ENCODE measurements at places on chromosomes 12 and 14.

GRCh38 chr12:83199069-83199468, 512.4 kb downstream of the TMTC2 start:
- H3K4me3 ChIP-seq: no peak overlapping the region
- H3K4me1 ChIP-seq: no peaks in the 10 kb centered on the region
- H3K36me3 ChIP-seq: no peaks in the 10 kb centered on the region
- no peak overlapping the region for H3K27ac ChIP-seq
- no peaks in the 10 kb centered on the region for H3K27me3 ChIP-seq
- DNase-seq: no peak

GRCh38 chr12:105986779-105987684, 151.7 kb downstream of the NUAK1 start:
- H3K27ac ChIP-seq: no peak overlapping the region
- H3K27me3 ChIP-seq: no peaks in the 10 kb centered on the region
- H3K4me1 ChIP-seq: no peaks in the 10 kb centered on the region
- H3K4me3 ChIP-seq: no peak overlapping the region

GRCh38 chr14:63205044-63205575, 867 bp downstream of the RHOJ start:
- peaks cover 3% of the 10 kb centered on the region for H3K27me3 ChIP-seq
- no peak overlapping the region for H3K4me3 ChIP-seq
- no peak for DNase-seq
- no peaks in the 10 kb centered on the region for H3K4me1 ChIP-seq

GRCh38 chr12:109160433-109160832, 44.0 kb downstream of the ACACB start:
- DNase-seq: no peak
- H3K4me1 ChIP-seq: peaks cover 3% of the 10 kb centered on the region
- H3K36me3 ChIP-seq: no peaks in the 10 kb centered on the region

- H3K4me3 ChIP-seq: no peak overlapping the region
- no peak overlapping the region for H3K27ac ChIP-seq
- H3K36me3 ChIP-seq: no peaks in the 10 kb centered on the region
- DNase-seq: no peak
- no peaks in the 10 kb centered on the region for H3K4me1 ChIP-seq
Observed at GRCh38 chr12:105644770-105645169, 314.3 kb downstream of the C12orf75 start.

DNA sequence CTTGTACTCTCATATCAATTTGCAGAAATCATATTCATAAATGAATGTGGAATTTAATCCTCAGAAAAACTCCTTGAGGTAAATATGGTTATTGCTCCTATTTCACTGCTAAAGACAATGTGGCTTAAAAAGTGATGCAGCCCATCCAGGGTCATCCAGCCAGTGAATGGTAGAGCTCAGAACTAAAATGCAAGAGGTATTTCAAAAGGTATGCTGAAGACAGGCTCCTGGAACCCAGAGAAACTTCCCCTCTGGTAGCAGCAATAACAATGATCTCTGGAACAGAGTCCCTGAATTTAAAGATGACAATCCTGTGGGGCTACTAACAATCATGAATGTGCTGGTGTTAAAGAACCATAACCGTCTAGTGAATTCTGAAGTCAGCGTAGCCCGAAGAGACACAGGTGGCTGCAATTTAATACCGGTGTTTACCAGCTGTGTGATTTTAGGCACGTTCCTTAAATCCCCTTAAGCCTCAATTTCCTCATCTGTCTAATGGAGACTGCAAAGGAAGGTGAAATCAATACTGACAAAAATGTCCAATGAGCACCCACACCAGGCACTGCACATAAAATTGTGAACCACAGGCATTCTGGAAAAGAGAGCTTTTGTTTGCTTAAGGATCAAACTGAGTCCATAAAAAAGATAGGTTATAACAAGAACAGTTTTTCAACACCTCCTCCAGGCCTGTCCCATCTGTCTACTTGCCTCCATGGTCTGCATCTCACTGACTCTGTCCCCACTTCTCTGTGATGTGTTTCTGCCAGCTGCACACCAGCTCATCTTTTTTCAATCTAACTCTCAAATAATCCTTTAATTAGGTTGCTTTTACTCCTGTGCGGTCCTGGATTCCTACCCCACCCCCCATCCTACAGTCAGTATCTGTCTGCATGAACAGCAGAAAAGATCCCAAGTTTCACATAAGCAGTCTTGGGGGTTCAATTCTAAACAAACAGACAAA, 10.5 kb downstream of the TM7SF3 start:
- H3K36me3 ChIP-seq: peaks cover 8% of the 10 kb centered on the region
- no peak overlapping the region for H3K4me3 ChIP-seq
- H3K27me3 ChIP-seq: no peaks in the 10 kb centered on the region
- no peak overlapping the region for H3K27ac ChIP-seq
- no peak for DNase-seq

DNA sequence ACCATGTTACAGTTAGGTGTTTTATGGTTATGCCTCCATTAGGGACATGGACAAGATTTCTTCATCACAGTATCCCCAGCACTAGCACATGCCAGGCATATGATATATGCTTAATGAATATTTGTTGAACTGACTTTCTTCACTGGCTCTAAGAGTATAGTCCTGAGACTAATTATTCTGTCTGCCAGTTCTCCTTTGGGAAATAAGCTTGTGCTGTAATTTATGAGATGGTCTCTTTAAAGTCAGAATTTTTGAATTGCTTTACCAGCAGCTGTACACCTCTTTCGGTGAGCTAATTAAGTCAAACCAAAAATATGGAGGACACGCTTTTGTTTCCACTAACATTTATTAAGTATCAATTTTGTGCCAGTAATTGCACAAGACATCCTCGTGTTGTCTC, 4.8 kb upstream of the KRT72 start:
- no peaks in the 10 kb centered on the region for H3K36me3 ChIP-seq
- H3K4me1 ChIP-seq: no peaks in the 10 kb centered on the region
- peaks cover 12% of the 10 kb centered on the region for H3K27me3 ChIP-seq
- H3K27ac ChIP-seq: no peak overlapping the region

DNA sequence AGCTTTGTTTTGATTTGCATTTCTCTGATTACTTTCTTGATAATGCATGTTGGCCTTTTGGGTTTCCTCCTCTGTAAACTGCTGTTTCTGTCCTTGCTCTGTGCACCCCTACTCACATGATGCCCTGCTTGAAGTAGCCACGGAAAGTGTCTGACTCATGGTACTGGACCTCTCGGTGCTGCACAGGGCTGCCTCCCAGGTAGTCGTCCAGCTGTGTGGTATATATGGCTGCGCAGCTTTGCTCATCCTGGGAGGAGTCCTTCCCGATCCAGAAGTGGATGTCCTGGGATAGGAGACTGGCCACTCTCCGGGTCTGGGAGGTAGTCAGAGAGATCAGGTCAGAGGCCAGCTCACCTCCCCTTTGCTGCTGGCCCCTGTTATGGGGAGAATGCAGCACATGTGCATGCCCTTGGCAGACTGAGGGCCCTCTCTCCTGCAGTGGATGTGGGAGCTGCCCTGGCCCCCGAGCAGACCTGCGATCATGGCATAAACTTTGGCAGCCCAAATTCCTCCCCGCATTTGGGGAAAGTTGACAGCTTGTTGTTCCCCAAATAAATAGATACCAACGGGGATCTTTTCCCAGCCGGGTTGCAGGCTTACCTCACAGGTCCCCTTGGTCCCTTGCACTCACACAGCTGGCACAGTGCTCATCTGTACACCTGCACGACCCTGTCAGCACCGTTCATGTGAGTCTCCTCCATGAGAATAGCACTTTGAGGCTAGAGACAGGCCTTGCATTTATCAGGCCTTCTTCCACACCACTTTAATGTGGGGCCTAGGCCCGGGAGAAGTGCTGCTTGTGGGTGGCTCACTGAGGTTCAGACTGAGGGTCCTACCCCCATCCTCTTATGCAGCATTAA, 5.2 kb downstream of the AVIL start:
- H3K4me3 ChIP-seq: no peak overlapping the region
- H3K4me1 ChIP-seq: no peaks in the 10 kb centered on the region
- no peak overlapping the region for H3K27ac ChIP-seq
- no peak for DNase-seq
- peaks cover 8% of the 10 kb centered on the region for H3K36me3 ChIP-seq

DNA sequence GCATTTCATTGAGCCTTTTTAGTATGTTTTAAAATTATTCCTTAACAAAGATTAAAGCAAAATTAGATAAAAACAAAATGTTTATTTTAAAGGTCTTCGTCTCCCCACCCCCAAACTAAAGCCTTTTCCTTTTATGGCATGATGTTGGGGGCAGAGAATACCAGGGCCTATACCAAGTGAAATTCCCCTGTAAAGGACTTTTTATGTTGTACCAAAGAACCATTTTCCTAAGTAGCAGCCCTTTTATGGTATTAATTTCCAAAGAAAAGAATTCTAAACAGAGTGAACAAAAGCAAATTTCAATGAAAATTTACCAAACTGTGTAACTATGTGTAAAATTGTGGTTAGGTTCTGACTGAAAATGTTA, 71.9 kb upstream of the GNPNAT1 start:
- DNase-seq: no peak
- H3K4me1 ChIP-seq: no peaks in the 10 kb centered on the region
- H3K36me3 ChIP-seq: no peaks in the 10 kb centered on the region
- H3K4me3 ChIP-seq: no peak overlapping the region

GRCh38 chr14:98227000-98227726, 1044.8 kb downstream of the BCL11B start:
- no peak overlapping the region for H3K4me3 ChIP-seq
- H3K27me3 ChIP-seq: no peaks in the 10 kb centered on the region
- H3K27ac ChIP-seq: no peak overlapping the region
- no peak for DNase-seq
- H3K4me1 ChIP-seq: no peaks in the 10 kb centered on the region

DNA sequence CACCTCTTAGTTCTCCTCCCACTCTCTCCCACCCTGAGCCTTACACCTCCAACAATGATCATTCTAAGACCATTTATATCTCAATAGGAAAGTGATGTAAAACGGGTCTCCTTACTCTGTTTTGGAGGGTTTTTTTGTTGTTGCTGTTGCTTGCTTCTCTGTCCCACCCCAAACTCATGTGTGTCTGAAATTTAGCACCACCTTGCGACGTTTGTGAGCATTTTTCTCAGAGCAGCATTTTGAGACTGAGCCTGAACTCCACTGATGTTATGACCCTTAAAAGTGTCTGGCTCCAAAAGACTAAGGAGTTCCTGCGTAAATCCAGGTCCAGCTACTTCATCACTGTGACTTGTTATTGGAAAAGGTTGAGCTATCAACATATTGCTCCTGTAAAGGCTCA, 155.0 kb downstream of the DAD1 start:
- H3K27ac ChIP-seq: no peak overlapping the region
- peaks cover 13% of the 10 kb centered on the region for H3K27me3 ChIP-seq
- H3K4me1 ChIP-seq: peaks cover 20% of the 10 kb centered on the region
- no peak for DNase-seq

GRCh38 chr14:105918496-105919262, 392.3 kb downstream of the TMEM121 start:
- no peaks in the 10 kb centered on the region for H3K27me3 ChIP-seq
- peak overlapping the region; percentile 9 for H3K27ac ChIP-seq
- no peak for DNase-seq
- peaks cover 8% of the 10 kb centered on the region for H3K36me3 ChIP-seq
- H3K4me1 ChIP-seq: no peaks in the 10 kb centered on the region

Measured in B cell (primary cell).